NCI-H526 (cell line): ENCODE measurements at places on chromosomes 2 and 18.

GRCh38 chr2:195313962-195314361, 343.1 kb upstream of the SLC39A10 start:
- DNase-seq = no peak

- DNase-seq = no peak
These were observed 95.7 kb downstream of the EFEMP1 start for GRCh38 chr2:55827855-55828254.

DNA sequence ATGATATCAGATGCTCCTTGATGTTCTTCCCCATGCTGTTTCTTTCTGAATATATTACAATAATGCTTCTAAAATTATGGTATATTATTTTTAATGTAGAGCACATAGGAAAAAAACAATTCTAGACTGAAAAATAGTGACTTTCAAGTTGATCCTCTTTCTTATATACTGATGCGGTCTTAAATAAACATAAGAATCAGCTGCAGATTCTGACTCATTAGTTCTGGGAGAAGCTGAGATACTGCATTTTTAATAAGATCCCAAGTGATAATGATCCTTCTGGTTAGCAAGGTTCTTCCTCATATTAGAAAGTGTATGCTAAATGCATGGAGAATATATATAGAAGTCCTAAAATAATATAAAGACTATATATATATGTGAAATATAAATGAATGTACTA, 124.9 kb downstream of the XIRP2 start:
- no peak for DNase-seq

GRCh38 chr2:159615367-159616285, 722 bp downstream of the BAZ2B start:
- peak; percentile 94 for DNase-seq

DNA sequence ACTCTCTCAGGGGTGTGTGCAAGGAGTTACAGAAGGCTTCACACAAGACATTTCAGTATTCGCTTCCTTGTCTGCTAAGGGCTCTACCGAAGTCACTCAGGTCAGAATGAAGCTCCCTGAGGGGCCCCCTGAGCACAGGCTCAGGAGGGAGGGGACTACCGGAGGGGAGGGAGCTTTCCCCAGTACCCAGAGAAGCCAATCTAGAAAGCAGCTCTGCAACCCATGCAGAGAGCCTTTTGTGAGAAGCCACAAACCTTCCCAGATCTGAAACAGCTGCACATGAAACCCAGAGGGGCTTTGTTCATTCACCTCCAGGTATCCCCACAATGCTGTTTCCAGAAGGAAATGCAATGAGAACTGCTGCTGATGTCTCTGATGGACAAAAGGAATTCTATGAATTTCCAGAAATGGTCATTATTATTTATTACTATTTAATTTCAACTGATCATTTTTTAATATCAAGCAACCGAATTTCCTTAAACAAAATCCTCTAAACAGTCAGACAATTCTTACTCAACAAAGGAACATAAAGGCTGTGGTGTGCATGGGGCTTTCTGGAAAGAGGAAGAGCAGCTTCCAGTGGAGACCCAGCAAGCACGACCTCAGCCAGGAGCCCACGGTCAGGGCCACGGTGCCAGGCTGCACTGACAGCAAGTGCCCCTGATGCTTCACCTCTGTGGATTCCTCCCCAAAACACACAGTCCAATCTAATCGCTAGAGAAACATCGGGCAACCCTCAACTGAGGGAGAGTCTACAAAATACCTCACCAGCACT, 42.0 kb downstream of the NDUFA10 start:
- no peak for DNase-seq

- DNase-seq = no peak
These were observed 96.4 kb upstream of the ATL2 start for GRCh38 chr2:38473333-38474005.

DNA sequence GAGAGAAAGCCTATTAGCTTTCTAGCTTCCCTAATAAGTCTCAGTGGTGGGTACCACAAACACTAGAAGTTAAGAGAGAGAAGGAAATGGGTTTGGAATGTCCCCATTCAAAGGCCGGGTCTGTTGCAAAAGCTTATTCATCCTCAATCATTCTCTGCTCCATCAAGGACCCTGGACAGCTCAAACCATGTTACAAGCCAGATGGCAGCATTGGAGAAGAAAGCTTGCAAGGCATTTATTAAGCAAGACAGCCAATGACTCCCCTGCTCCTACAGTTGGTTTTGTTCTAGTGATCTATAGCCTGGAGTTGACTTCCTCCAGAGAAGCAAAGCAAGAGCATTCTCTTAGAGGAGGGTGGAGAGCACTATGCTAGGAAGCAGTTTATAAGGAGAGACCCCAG, 86.9 kb upstream of the LMAN1 start:
- DNase-seq = no peak

DNA sequence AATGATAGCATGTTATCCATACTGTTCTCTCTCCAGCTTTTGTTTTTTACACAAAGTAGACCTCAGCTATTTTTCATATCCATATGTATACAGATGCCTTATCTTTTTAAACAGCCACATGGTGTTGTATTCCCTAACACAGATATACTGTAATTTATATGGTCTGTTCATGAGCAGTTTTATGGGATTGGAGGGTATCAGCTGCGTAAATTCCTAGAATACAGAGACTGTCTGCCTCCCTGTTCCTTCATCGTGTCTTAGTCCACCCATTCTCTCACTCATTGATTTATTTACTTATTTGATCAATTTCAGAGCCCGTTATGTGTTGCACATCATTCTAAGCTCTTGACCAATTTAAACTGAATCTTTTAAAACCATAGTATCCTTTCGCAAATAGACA, 80.6 kb downstream of the GATA6 start:
- no peak for DNase-seq

DNA sequence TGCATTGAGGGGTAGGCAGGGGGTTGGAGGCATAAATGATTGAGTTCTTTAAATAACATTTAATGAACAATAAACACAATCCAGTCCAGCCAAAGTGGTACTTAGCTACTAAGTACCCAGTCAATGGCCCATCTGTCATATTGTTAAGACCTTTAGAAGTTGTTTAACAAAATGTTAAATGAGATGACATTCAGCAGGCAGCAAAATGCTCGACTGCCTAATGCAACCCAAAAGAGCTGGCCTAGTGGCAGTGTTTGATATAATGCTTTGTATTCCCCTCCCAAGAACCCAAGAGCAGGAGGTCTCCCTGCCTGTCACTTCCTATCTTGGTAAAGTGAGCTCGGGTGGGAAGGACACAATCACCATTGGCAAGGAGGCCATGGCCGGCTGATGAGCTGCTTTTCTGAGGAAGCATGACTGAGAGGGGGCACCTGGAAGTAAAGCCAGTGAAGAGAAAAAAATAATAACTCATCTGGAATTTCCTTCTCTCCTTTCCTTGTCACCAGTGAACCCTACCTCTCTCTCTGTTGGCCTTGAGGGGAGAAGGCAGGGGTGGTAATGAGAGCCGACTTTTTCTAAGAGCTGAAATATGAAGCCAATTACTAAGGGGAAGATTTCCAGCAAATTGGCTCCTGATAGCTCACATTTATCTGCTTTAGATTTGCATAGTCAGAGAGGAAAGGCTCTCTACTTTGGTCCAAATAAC, 140.6 kb downstream of the C1D start:
- no peak for DNase-seq
